ENCODE measurements at places on chromosomes 3 and 15.
A peak's percentile ranks its signal among the peaks of the same experiment; 100 is the strongest.

DNA sequence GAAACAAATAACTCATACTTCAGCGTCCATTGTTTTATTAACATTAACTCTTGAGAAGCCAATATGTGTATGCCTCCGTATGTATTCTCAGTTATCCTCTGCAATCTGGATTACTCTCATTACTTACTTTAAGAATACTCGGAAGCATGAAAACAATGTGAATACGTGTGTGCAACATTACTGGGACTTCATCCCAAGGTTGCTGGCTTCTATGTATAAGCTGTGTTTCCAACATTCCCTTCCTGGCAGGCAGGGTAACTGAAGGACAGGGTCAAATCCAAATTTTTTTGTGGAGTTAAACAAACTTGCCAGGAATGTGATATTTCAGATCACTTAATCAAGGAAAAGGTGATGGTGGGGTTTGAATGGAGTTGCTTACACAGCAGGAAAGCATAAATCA, 34.5 kb upstream of the NR1I2 start:
- no peak for DNase-seq

GRCh38 chr3:324423-324822, 127.9 kb downstream of the CHL1 start:
- DNase-seq = no peak

GRCh38 chr3:98555025-98555379, 23.2 kb downstream of the GPR15 start:
- no peak for DNase-seq

- no peak for DNase-seq
These were observed 54.0 kb upstream of the EIF1B start for GRCh38 chr3:40255532-40255931.

DNA sequence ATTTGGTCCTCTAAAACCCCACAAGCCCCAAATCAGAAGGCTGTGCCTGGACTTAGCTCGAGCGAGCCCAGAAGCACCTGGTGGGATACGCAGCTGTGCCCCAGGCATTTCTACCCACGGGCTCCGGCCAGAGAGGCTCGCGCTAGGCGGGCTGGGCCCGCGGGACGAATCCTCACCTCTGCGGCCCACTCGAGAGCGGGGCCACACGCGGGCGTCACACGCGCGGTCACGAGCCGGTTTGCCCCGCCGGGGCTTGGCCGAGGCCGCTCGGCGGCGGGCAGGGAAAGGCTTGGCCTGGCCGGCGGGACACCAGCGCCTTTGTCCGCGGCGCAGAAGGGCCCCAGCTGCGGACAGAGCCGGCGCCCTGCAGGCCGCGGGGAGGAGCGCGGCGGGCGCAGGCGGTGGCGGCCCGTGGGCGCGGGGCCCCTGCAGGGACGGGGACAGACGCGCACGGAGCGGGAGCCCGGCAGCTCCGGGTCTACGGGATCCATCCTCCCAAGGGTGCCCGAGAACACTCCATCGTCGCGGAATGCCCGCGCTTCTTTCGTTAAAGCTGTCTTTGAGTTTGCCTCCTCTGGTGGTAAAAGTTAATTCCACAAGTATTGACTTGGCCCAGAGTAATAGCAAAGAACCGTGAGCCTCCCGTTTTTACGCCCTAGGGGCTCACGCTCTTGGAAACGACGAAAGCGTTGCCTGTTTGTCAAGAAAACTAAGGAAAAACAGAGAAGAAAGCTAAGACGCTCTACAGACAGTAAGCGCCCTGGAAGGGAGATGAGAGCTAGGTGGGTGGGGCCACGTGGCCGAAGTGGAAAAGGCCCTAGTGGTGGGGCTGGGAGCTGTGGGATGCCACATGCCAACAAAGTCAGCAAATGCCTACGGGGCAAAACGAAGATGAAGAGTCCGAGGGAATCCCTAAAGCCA, 26.4 kb downstream of the TYRO3 start:
- peak; percentile 46 for DNase-seq

- DNase-seq = no peak
These were observed 23.6 kb downstream of the SIAH2 start for GRCh38 chr3:150739200-150739863.

GRCh38 chr3:104614564-104614963, 752.1 kb upstream of the ALCAM start:
- no peak for DNase-seq

GRCh38 chr15:45441686-45442085, 63.3 kb upstream of the GATM start:
- no peak for DNase-seq

GRCh38 chr15:78083687-78084448, 6.4 kb upstream of the TBC1D2B start:
- DNase-seq = no peak

- DNase-seq = no peak
These were observed 44.3 kb upstream of the GCNT3 start for GRCh38 chr15:59567324-59567723.

- DNase-seq = no peak
These were observed 27.1 kb upstream of the MAGEF1 start for GRCh38 chr3:184738982-184739381.

DNA sequence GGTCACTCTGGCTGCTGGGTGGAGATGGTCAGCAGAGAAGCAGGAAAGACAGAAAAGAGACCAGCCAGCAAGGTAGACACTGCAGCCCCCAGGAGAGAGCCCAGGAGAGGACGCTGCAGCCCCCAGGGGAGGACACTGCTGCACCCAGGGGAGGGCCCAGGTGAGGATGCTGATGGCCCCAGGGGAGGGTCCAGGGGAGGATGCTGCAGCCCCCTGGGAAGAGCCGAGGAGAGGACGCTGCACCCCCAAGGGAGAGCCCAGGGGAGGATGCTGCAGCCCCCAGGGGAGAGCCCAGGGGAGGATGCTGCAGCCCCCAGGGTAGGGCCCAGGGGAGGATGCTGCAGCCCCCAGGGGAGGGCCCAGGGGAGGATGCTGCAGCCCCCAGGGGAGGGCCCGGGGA, 196.7 kb upstream of the NSMCE3 start:
- DNase-seq = no peak

DNA sequence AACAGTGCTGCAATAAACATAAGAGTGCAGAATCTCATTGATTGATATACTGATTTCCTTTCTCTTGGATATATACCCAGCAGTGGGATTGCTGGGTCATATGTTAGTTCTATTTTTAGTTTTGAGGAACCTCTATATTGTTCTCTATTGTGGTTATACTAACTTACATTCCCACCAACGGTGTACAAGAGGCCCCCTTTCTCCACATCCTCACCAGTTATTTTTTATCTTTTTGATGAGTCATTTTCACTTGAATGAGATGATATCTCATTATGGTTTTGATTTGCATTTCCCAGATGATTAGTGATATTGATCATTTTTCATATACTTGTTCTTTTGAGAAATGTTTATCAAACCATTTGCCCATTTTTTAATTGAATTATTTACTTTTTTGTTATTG, 12.4 kb upstream of the IREB2 start:
- DNase-seq = no peak
